ENCODE measurements at places on chromosomes 16 and 17.

GRCh38 chr17:12789481-12790248 lies at the start of gene ARHGAP44:
Gene ARHGAP44, plus strand, starts transcription at chr17:12789498. Its CDS starts 341 bp downstream, at chr17:12789839.
- DNase-seq, result no peak

DNA sequence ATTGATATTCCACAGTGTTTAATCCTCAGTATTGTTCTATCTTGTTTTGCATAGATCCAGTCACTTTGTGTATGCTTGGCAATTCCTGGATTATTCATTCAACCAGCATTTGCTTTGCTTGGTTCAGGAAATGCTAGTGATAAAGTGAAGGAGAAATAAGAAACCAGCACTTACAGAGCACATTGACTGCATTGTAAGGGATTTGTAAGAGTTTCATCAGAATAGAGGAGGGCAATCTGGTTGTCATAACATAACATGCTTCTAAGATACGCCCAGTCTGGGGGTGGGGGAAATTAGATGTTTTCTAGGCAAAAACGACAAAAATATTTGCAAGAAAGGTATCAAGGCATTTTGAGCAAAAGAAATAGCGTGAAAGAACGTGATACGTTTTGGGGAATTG lies 40.4 kb downstream of the TNRC6A start:
- DNase-seq, result no peak

- no peak for DNase-seq
These were observed 39.9 kb upstream of the MYH10 start for GRCh38 chr17:8670421-8670820.

DNA sequence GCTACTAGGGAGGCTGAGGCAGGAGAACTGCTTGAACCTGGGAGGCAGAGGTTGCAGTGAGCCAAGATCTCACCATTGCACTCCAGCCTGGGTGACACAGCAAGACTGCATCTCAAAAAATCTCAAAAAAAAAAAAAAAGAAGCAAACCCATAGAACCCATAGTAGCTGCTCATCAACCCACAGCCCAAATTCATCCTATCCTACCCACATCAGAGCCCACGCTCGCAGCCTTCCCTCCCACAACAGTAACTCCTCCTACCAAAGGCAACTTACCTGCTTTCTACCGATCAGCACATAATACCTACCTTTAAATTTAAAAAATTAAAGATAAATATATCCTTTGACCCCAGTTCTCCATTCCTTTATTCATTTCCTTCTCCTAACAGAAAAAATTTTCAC lies 94.7 kb downstream of the GAS7 start:
- DNase-seq, result no peak

GRCh38 chr17:78202666-78203065 lies 11.4 kb upstream of the BIRC5 start:
- no peak for DNase-seq

DNA sequence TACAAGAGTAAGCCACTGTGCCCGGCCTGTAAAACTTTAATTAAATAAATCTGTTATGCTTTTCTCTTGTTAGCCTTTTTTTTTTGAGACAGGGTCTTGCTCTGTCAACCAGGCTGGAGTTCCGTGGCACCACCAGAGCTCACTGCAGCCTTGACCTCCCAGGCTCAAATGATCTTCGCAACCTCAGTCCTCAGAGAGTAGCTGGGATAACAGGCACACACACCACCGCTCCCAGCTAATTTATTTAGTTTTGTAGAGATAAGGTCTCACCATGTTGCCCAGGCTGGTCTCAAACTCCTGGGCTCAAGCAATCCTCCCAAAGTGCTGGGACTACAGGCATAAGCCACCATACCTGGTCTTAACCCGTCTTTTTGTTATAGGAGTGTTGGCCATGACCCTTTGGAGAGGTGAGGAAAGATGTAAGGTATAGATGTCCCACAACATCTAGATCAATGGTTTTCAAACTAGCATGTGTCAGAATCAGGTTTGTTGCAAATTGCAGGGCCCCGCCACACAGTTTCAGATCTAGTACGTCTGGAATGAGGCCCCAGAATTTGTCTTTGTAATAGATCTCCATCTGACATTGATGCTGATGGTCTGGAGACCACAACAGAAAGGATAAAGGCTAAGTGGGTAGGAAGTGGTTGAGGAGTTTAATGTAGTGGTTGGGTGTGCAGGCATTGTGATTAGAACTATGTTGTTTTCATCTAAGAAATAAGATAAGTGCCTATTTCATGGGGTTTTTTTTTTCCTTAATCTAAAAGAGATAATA lies 4.3 kb upstream of the GGA2 start:
- DNase-seq, result no peak

DNA sequence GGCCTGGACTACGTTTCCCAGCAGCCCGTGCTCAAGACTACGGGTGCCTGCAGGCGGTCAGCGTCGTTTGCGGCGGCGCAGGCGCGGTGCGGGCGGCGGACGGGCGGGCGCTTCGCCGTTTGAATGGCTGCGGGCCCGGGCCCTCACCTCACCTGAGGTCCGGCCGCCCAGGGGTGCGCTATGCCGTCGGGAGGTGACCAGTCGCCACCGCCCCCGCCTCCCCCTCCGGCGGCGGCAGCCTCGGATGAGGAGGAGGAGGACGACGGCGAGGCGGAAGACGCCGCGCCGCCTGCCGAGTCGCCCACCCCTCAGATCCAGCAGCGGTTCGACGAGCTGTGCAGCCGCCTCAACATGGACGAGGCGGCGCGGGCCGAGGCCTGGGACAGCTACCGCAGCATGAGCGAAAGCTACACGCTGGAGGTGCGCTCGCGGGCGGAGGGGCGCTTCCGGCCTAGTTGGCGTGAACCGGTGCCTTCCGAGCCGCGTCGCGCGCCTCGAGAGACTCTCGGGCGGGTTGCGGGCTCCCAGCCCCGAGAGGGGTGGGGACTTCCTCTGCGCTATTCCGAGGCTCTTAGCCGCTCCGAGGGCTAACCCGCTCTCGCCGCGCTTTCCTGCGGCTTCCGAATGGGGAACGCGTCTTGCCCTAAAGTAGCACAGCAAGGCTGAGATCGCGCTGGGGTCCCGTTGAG lies at the start of gene RBL2:
TSS of gene RBL2 (plus strand) at position 95 of the 689 bp plus-strand sequence. CDS start at position 181, 86 bp downstream.
- peak; percentile 66 for DNase-seq

GRCh38 chr17:15262291-15263205 lies 2.6 kb downstream of the PMP22 start:
- DNase-seq, result no peak

DNA sequence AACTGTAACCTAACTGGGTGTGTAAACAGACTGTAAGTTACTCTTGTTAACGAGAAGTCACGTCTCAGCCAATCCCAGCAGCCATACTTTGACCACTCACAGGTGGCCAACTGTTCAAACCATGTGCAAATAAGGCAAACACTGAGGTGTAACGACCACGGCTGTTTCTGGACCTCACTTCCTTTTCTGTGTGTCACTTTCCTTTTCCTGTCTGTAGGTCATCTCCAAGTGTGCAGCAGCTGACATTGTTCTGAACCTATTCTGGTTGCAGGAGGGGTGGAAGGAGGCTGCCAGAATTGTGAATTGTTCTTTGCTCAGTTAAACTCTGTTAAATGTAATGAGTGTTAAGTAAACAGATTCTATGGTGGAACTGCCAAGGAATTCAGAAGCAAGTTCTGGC lies 627.4 kb downstream of the KCNJ2 start:
- DNase-seq, result no peak

DNA sequence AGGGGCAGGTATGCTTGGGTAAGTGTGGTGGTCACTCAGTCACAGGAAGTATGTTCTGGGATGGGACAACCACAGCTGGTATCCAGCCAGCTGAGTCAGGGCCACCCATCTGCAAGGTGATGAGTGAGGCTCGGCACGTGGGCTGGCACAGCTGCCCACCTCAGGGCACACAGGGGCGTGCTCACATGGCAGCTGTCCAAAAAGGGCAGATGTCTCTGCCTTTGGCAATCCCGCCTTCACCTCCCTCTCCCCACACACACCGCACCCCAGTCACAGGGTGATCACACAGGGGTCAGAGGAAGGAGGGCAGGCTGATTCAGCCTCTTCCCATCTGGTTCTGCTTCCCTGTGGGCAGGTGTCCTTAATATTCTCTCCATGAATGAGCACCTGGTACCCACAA lies 85.9 kb upstream of the TOB1 start:
- no peak for DNase-seq

- DNase-seq, result peak; percentile 91
These were observed 13.7 kb upstream of the CNGB1 start for GRCh38 chr16:57984443-57985203.

DNA sequence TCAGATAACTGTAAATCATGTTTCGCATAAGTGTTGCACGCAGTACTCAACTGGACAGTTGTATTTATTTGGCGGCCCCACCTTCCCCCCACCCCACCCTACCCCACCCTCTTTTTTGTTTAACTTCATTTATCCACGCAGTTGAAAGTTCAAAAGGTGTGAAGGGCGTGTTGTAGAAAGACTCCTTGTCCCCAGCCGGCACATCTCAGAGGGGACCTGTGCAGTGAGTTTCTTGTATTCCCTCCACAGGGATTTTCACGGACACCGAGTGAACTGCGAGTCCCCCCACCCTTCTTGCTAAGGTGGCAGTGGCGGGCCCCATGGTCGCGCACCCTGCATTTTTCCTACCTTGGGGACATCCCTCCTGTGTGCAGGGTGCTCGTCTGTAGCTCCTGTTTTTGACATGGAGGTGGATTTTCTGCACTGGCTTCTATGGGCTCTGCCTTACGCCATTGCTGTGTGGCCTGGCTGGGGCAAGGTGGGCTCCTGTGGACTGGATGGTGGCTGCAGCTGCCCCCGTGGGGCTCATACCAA lies 36.2 kb downstream of the ADCY7 start:
- DNase-seq, result no peak

DNA sequence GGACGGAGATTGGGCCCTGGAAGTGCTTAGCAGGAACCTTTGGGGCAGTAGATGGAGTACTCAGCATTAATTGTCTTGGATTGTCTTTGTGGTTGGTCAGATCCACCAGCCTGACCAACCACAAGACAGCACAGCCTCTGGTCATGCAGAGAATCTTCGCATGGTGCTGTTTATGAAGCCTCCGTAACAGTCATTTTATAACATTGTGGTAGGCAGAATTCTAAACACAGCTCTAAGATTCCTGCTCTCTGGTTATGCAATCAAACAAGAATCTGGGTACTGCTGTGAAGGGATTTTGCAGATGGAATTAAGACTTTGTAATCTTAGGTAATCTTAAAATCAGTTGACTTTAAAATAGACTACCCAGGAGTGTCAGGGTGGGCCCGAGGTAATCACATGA lies 312.2 kb upstream of the GOT2 start:
- DNase-seq, result no peak

DNA sequence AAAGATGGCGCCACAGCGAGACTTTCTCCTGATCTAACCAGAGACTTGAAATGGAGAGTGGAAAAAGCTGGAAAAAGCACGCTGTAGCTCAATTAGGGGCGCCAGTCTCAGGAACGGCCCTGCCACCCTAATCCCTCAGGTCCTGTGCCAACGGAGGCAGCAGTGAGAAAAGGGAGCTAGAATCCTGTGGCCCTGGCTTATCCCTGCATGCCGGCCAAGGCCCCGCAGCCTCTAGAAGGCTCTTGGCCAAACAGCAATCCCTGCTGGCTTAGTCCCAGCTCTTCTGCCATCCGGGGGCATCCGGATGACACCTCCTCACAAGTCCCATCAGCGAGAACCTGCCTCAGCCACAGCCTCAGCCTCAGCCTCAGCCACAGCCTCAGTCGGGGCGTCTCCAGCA lies 69.8 kb downstream of the MRM3 start:
- DNase-seq, result no peak

GRCh38 chr17:38867179-38867967 lies 2.5 kb upstream of the LASP1 start:
- DNase-seq, result peak; percentile 65

DNA sequence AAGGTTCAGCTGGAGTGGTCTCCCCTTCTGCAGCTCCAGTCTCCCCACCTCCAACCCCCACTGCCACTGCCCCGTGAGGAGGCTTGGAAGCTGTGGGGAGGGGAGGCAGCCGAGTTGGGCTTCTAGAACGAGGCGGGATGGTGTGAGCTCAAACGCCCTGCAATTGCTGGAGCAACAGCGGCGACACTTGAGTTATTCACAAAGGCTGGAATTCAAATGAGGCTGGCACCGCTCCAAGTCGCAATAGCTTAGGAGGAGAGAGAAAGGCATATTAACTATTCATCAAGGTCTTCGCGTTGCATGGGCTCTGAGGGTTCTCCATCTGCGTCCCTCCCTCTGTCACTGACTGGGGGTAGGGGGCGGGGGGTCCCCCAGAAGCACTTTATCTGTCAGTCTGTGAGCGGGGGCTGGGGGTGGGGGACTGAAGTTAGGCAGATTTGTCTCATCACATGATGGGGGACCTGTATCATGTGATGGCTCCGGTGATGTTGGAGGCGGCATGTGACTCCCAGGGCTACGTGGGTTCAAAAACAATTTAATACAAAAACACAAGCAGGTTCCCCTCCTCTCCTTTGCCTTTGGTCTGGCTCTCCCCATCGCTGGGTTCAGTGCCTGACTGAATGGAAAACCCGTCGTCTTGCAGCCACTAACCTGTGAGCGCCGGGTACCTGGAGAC lies 70.5 kb downstream of the RBBP6 start:
- DNase-seq, result no peak

DNA sequence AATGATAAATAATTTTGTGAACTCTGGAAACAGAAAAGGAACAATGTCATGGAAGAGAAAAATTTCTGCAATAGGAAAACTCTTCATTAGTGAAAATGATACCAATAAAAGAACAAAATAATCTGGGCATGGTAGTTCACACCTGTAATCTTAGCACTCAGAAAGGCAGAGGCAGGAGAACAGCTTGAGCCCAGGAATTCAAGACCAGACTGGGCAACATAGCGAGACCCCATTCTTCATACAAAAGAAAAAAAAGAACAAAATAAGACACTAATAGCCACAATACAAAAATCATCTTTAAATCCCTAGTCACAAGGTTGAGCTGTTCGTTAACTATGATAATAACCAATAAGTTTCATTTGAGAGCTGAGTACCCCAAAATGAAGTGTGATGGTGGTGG lies 8.6 kb downstream of the POLG2 start:
- no peak for DNase-seq

GRCh38 chr16:65185241-65185778 lies 63.4 kb upstream of the CDH11 start:
- no peak for DNase-seq

GRCh38 chr17:3222505-3222904 lies 15.0 kb downstream of the OR1A1 start:
- no peak for DNase-seq

GRCh38 chr17:7717756-7718350 lies 309 bp downstream of the DNAH2 start:
- DNase-seq, result no peak

DNA sequence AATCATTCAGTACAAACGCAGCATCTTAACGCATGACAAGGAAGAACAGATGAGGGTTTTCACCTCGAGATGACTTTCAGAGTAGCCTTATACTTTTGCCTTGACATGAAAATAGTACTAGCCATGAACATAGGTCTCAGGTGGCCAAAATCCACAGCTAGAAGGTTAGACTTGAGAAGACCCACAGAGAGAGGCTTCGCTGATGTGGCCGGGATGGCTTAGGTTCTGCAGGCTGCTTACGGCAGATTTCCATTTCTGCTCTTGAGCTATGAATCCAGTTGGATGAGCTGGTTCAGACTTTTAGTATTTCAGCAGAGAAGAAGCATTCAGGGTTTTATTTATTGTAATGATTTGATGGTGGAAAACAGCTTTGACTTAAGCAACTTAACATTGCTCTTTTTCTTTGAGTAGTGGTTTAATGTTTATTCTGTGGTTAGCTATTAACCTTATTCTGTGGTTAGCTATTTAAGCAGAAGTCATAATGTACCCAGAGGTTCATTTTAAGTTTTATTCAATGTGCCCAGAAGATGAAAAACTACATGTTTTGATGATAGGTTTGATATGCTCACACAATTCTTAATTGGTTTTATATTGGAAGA lies 7.6 kb downstream of the KRT24 start:
- DNase-seq, result no peak

- no peak for DNase-seq
These were observed 1.3 kb upstream of the CLEC19A start for GRCh38 chr16:19284207-19284606.

GRCh38 chr16:3712861-3713372 lies 4.4 kb downstream of the TRAP1 start:
- DNase-seq, result no peak
